ENCODE measurements at places on chromosomes 2 and 18.

DNA sequence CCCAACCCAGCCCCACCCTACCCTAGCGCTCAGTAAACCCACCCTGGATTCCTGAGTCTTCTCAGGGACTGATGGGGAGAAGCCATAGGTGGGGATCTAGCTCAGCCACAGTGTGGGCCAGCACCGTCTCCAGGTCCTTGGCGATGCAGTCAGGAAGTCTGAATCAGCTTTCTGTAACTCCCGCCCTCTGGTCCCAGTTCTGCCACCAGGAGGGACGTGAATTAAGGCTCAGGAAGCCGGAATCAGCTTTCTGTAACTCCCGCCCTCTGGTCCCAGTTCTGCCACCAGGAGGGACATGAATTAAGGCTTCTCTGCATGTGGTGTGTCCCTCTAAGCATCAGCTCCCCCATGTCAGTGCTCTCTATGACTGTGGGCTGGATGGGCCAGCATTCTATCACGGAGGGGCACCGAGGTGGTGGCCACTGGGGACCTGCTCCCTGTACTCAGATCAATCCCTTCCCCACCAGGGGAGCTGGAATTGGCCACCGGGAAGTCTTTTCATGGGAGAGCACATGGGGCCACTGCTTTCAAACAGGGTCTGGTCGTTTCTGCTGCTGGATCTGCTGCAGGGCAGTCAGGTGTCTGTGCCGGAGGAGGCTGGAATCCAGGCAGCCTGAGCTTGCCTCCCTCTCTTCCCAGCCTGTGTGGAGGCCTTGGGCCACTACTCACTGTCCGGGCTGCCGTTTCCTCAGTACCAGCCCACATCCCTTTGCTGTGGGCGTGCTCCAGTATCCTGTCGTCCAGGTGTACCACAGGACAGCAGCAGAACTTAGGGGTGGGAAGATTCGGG, 24.7 kb downstream of the ASB18 start:
- no peak for DNase-seq

- DNase-seq: no peak
Measured at GRCh38 chr2:219638948-219639755, 11.7 kb downstream of the SLC4A3 start.

DNA sequence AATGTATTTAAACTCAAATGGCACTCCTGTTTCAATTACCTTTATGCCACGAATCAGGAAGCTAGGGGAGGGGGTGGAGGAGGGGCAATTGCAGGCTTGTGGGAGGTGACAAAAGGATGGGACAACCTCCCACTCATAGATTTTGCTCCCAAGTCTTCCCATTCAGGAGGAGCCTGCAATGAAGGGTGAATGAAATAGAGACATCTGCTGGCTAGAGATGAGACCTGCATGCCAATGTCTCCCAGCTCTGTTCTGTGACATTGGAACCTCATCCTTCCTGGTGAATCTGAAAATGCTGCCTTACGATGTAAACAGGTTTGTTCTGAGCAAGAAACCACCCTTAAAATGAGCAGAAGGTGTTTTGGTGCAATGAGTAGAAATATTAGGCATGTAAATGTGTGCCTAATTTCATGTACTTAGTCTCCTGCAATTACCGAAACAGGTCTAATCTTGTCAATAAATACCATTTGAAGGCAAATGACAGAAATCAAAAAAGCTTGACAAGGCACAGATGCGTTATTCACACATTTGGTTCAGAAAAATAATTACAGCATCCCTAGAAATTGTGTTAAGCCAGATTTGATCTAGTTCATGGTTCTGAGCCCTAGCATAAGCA, 2.7 kb upstream of the PID1 start:
- DNase-seq: no peak

- DNase-seq: no peak
Measured at GRCh38 chr2:208057108-208057507, 31.8 kb upstream of the PLEKHM3 start.

DNA sequence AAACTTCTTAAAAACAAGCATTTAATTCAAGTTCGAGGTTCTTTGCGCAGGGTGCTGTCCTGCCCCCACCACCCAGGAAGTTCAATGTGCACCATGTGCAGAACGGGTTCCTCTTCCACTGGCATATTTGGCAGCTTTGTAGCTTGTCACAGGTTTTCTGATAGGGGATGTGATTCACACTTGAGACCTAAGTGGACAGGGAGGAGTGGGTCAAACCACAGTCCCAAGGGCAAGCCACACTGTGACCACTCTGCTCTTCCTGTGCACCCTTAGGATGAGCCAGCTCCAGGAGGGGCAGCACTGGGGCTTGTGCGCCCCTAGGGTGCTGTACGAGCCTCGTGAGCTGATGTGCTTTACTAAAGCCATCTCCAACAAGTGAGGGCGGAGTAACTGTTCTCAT, 82.5 kb downstream of the TGFA start:
- DNase-seq: no peak

- no peak for DNase-seq
Measured at GRCh38 chr18:7901657-7902056, 334.5 kb downstream of the PTPRM start.

- no peak for DNase-seq
Measured at GRCh38 chr2:60295636-60295962, 257.9 kb downstream of the BCL11A start.

DNA sequence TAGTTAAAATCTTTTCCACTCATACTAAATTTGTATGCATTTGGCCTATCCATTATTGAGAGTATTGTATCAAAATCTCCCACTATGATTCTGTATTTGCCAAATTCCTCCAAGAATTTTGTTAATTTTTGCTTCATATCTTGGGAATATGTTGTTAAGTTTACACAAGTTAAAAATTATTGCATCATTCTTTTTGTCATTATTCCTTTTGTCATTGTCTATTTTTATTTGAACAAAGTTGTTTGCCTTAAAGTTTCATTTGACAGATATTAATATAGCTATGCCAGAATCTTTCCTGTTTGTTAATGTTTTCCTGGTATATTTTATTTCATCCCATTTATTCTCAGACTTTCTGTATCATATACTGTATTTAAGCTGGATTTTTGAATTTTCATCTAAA, 41.3 kb downstream of the LOXHD1 start:
- no peak for DNase-seq

DNA sequence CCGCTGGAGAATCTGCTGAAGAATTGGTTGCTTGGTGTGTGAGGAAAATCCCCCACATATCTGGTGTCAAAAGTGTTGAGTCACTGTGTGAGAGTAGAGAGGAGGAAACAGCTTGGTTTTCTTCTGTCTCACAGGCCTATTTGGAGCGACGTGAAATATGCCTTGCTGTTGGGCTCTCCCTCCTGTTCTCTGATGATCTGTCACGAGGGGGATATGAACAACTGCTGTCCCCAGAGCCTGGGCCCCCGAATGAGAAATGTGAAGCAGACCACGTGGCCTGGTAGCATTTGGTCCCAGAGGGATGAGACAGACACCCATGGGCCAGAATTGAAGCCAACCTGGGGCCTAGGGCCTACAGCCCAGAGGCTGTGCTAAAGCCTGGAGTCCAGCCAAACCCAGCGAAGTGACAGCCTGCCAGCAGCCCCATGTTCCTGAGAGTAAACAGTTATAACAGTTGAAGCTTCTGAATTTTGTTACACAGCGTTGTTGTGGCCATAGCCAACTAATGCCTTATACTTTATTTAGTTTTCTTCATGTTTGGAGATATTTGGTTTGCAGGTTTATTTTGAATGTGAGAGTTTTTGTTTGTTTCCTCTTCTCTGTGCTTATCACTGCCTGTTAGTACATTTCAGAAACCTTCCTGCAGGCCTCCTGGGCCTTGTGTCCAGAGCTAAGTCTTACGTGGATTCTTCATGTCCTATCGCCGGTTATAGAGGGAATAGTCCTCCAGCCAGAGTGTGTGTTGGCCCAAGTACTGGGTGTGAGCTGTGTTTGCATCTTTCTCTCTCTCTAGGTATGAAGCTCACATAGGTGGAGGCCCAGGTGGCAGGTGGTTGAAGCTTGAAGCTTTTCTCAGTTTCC, 18.7 kb upstream of the COLEC12 start:
- no peak for DNase-seq

- no peak for DNase-seq
Measured at GRCh38 chr2:130264501-130264900, 66.3 kb upstream of the TUBA3E start.

DNA sequence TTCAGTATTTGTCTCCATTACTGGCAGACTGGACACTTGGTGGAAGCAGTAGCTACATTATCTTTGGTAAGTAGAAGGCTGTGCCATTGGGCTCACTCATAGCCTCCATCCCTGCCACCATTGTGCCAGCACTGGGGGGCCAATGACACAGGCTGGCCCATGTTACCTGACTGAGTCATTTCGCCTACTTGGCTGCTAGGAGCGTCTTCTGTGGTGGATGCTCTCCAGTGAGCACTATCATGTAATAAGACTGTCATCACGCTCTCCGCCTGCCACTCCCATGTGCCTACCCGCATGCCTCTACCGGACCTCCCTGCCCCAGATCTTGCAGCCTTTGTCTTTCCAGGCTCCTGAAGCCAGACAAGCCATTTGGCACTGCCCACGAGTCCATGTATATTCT, 56.2 kb downstream of the LONRF2 start:
- DNase-seq: no peak

DNA sequence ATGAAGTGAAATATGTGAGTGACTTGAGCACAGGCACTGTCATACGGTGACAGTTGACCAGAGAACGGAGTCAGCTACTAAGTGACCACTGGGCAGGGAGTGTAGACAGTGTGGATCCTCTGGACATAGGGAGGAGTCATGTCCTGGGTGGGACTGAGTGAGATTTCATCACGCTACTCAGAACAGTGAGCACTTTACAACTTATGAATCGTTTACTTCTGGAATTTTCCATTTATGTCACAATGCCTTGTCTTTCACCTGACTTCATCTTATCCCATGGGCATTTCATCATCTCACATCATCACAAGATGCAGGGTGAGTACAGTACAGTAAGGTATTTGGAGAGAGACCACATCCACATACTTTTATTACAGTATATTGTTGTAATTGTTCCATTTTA, 29.0 kb downstream of the PTPRM start:
- DNase-seq: no peak

- no peak for DNase-seq
Measured at GRCh38 chr2:41387519-41387918, 660.3 kb upstream of the PKDCC start.

DNA sequence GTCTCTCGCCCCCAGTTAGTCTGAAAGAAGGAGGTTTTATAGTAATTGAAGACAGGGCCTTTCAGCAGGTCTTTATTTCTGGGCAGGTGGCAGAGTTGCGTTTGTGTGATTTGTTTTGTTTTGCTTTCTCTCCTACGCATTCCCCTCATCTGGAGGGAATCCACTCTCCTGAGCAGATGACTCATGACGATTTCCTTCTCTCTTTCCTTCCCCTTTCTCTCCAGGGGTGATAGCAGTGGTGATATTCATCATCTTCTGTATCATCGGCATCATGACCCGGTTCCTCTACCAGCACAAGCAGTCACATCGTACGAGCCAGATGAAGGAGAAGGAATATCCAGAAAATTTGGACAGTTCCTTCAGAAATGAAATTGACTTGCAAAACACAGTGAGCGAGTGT, 888.8 kb downstream of the CNTNAP5 start:
- DNase-seq: no peak

GRCh38 chr2:173607606-173608311, 253.1 kb downstream of the CDCA7 start:
- no peak for DNase-seq

DNA sequence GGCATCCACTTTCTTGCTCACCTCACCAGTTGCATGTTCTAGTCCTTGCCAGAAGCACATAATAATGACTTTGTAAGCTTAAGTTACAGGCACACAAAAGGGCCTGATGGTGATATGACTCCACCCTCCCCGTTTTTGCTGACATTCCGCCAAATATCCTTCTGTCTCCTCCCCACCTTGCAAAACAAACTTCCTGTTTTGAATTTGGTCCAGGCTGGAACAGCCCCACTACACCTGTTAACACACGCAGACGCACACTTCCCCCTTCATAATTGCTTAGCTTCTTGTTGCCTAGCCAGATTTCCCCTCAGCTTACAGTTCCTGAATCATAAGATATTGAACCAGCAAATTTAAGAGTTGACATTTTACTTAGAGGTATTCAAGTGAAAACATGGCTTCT, at the start of gene MGAT5:
TSS of gene MGAT5 (plus strand) at position 269 of the 400 bp plus-strand sequence. CDS start 332 bp downstream, outside the sequence.
- DNase-seq: no peak

GRCh38 chr2:170816504-170817092, at the start of gene GAD1:
TSS of gene GAD1 (plus strand) at chr2:170816887. CDS start at chr2:170818592, 1,705 bp downstream.
- DNase-seq: no peak

- DNase-seq: no peak
Measured at GRCh38 chr2:165376571-165376975, 92.9 kb upstream of the CSRNP3 start.

GRCh38 chr2:156199588-156199987, 132.9 kb downstream of the NR4A2 start:
- no peak for DNase-seq

DNA sequence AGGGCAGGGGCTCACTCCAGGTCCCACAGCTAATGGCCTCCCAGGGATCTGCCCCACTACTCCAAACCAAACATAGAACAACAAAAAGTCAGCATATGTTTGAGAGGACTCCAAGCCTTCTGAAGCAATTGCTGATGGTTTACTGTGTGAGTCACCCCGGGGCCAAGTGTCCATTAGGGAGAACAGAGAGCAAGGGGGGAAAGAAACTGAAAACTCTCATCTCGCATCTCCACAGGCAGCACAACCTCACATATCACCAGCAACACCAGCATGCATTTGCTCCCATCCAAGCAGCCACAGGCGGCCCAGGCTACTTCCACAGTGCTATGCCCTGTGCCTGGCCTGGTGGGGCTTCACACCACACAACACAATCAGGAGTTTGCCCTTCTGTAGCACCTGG, 39.1 kb downstream of the CYRIA start:
- no peak for DNase-seq

DNA sequence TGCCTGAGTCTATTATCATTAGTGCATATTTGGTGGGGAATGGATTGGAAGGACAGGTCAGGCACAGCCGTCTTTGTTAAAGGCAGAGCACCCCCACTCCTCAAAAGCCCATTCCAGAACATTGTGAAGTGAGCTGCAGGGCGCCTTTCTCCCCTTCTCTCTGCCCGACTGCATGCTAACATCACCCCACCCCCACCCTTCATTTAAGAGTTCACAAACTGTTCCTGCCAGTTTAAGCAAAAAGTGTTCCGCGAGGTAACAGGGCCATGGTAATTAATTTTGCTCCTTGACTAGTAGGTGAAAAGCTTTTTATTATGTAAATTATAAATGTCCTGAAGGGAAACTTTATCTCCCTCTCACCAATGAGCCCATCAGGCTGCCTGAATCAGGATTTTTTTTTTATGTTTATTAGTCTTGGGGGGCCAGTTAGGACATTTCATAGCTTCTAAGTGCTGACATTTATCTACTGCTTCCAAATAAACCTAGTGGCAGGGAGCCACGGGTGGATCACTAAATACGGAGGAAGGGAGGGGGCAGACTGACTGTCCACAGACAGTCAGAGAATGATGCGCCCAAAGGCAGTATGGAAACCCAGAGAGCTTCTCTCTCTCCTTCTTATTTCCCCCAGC, 99.4 kb downstream of the FTCDNL1 start:
- no peak for DNase-seq

Data from activated naive CD4-positive, alpha-beta T cell (primary cell).